ENCODE measurements at places on chromosomes 6 and 20. TPM values are rescaled to one million over a fixed set of nuclear protein-coding genes. Genes with fewer than 3 reads are reported as not detected.

The APMAP gene
- total RNA-seq = 60.7 TPM

- peak; percentile 49 for DNase-seq
- H3K4me3 ChIP-seq = peak overlapping the region; percentile 47
- peaks cover 6% of the 10 kb centered on the region for H3K27me3 ChIP-seq
- peaks cover 24% of the 10 kb centered on the region for H3K4me1 ChIP-seq
Observed at GRCh38 chr20:24389686-24390085, 79.7 kb upstream of the SYNDIG1 start.

GRCh38 chr6:2193931-2194330 lies 51.5 kb downstream of the GMDS start:
- H3K4me3 ChIP-seq = no peak overlapping the region
- no peak for DNase-seq
- no peaks in the 10 kb centered on the region for H3K4me1 ChIP-seq
- peaks cover 7% of the 10 kb centered on the region for H3K36me3 ChIP-seq

The HDGFL1 gene
- not detected for total RNA-seq

The SLPI gene
- total RNA-seq = not detected

GRCh38 chr6:33571637-33572316 lies 8.3 kb downstream of the BAK1 start:
- H3K4me1 ChIP-seq = peaks cover 28% of the 10 kb centered on the region
- peak overlapping the region; percentile 90 for H3K4me3 ChIP-seq
- no peaks in the 10 kb centered on the region for H3K27me3 ChIP-seq
- no peak for DNase-seq

- no peak for DNase-seq
- H3K27me3 ChIP-seq = peaks cover 2% of the 10 kb centered on the region
- H3K27ac ChIP-seq = no peak overlapping the region
Observed at GRCh38 chr20:62088258-62089127, 22.8 kb upstream of the TAF4 start.

The PRICKLE4 gene
- not detected for total RNA-seq

DNA sequence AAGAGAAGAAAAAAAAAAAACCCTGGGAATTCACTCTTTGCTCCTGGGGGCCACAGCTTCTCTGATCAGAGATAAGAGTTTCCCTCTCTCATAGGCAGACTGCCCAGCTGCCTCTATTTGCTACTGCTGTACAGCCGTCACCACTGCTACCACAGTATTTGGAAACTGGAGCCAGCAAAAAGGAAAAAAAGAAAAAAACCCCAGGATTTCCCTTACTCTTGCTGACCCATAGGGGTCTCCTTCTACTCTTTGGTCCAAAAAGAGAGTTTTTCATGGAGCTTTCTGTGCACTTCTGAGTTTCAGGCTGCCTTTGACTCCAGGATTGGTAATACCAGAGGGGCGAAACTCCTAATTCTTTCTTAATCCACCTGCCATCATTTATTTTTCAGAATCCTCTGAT lies 89.7 kb downstream of the MDGA1 start:
- H3K27me3 ChIP-seq = peaks cover 17% of the 10 kb centered on the region
- no peak for DNase-seq
- H3K36me3 ChIP-seq = no peaks in the 10 kb centered on the region
- H3K4me1 ChIP-seq = no peaks in the 10 kb centered on the region
- no peak overlapping the region for H3K27ac ChIP-seq

DNA sequence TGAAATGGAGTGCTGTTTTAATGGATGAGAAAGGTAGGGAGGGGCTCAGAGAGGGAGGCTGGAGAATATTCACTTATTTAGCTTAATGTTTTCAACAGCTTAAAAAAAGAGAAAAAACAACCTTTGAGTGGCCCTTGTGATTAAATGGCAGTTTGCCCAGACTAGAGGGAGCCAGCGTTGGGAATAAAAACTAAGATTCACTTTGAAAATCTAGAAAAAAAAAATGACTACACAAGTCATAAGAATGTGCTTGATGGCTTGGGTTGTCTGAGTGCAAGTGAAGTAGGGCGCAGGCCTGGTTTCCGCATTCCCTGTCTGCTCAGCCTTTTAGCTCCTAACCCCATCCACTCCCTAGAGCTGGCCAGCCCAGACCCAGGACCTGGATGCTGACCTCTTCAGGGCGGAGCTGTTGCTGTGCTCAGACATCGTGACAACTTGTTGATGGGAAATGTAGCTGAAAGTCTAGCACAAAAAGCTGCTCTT lies 28.9 kb downstream of the UTRN start:
- H3K4me3 ChIP-seq = no peak overlapping the region
- H3K4me1 ChIP-seq = peaks cover 38% of the 10 kb centered on the region
- no peaks in the 10 kb centered on the region for H3K27me3 ChIP-seq
- DNase-seq = no peak

- no peak overlapping the region for H3K4me3 ChIP-seq
- peaks cover 1% of the 10 kb centered on the region for H3K27me3 ChIP-seq
- H3K27ac ChIP-seq = no peak overlapping the region
Observed at GRCh38 chr6:149454346-149454848, 30.4 kb downstream of the ZC3H12D start.

The SLC35F1 gene
- total RNA-seq = not detected

The AVP gene
- not detected for total RNA-seq

GRCh38 chr6:5201271-5201670 lies 59.5 kb downstream of the LYRM4 start:
- peaks cover 2% of the 10 kb centered on the region for H3K36me3 ChIP-seq
- no peak for DNase-seq
- no peaks in the 10 kb centered on the region for H3K27me3 ChIP-seq
- H3K4me3 ChIP-seq = no peak overlapping the region
- H3K27ac ChIP-seq = no peak overlapping the region
- peaks cover 4% of the 10 kb centered on the region for H3K4me1 ChIP-seq

The TINAG gene
- total RNA-seq = not detected

- H3K4me1 ChIP-seq = peaks cover 5% of the 10 kb centered on the region
- peak; percentile 50 for DNase-seq
- H3K4me3 ChIP-seq = peak overlapping the region; percentile 57
- H3K36me3 ChIP-seq = peaks cover 2% of the 10 kb centered on the region
- H3K27ac ChIP-seq = no peak overlapping the region
Observed at GRCh38 chr20:38790200-38791053, 15.1 kb upstream of the PPP1R16B start.

- no peaks in the 10 kb centered on the region for H3K36me3 ChIP-seq
- H3K4me1 ChIP-seq = no peaks in the 10 kb centered on the region
- no peak for DNase-seq
- no peak overlapping the region for H3K4me3 ChIP-seq
Observed at GRCh38 chr20:9330151-9330550, 184.2 kb upstream of the LAMP5 start.

- H3K27me3 ChIP-seq = no peaks in the 10 kb centered on the region
- H3K4me3 ChIP-seq = no peak overlapping the region
- no peaks in the 10 kb centered on the region for H3K36me3 ChIP-seq
Observed at GRCh38 chr20:11117808-11118528, 444.2 kb upstream of the JAG1 start.

- no peaks in the 10 kb centered on the region for H3K36me3 ChIP-seq
- no peak overlapping the region for H3K4me3 ChIP-seq
- peaks cover 21% of the 10 kb centered on the region for H3K27me3 ChIP-seq
- no peak for DNase-seq
- H3K4me1 ChIP-seq = no peaks in the 10 kb centered on the region
Observed at GRCh38 chr6:36320475-36320874, 16.2 kb downstream of the BNIP5 start.

GRCh38 chr6:158991017-158991723 lies 8.8 kb downstream of the RSPH3 start:
- no peak for DNase-seq
- H3K36me3 ChIP-seq = peaks cover 14% of the 10 kb centered on the region
- H3K27me3 ChIP-seq = no peaks in the 10 kb centered on the region
- H3K4me1 ChIP-seq = peaks cover 20% of the 10 kb centered on the region
- H3K4me3 ChIP-seq = no peak overlapping the region

The KIF13A gene
- 0.30 TPM for total RNA-seq

The GGTLC1 gene
- not detected for total RNA-seq

The SAMD5 gene
- total RNA-seq = not detected

The KIAA1755 gene
- total RNA-seq = not detected

DNA sequence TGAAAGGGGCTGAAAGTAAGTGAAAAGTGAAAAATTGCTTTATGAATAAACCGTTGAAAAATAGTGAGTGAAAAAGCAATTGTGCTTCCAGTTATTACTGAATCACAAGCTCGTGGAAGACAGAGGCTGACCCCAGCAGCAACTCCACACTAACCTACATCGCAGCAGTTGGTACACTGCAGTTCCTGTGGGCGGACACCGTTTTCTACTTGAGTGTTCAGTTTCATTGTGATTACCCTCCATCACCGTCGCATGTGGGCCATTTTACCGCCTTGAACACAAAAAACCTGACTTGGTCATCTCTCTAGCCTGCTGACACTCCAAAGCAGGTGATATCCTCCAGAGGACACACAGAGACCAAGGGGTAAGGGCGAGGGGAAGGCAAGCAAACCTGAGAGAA lies 28.4 kb downstream of the PRDM1 start:
- peaks cover 7% of the 10 kb centered on the region for H3K36me3 ChIP-seq
- peak overlapping the region; percentile 72 for H3K27ac ChIP-seq
- H3K27me3 ChIP-seq = no peaks in the 10 kb centered on the region
- H3K4me3 ChIP-seq = no peak overlapping the region
- no peak for DNase-seq

- H3K27ac ChIP-seq = peak overlapping the region; percentile 73
- peaks cover 2% of the 10 kb centered on the region for H3K36me3 ChIP-seq
- peak; percentile 54 for DNase-seq
- H3K4me3 ChIP-seq = peak overlapping the region; percentile 78
Observed at GRCh38 chr6:13767121-13767808, 47.1 kb downstream of the MCUR1 start.

The ADGRB3 gene
- total RNA-seq = not detected

- DNase-seq = no peak
- H3K4me3 ChIP-seq = no peak overlapping the region
- no peaks in the 10 kb centered on the region for H3K4me1 ChIP-seq
- H3K27me3 ChIP-seq = no peaks in the 10 kb centered on the region
- H3K36me3 ChIP-seq = no peaks in the 10 kb centered on the region
Observed at GRCh38 chr20:6866741-6867140, 99.3 kb downstream of the BMP2 start.

- H3K36me3 ChIP-seq = no peaks in the 10 kb centered on the region
- DNase-seq = no peak
- peaks cover 9% of the 10 kb centered on the region for H3K4me1 ChIP-seq
- peaks cover 14% of the 10 kb centered on the region for H3K27me3 ChIP-seq
- no peak overlapping the region for H3K27ac ChIP-seq
- no peak overlapping the region for H3K4me3 ChIP-seq
Observed at GRCh38 chr6:13877051-13877450, 47.7 kb upstream of the RNF182 start.

DNA sequence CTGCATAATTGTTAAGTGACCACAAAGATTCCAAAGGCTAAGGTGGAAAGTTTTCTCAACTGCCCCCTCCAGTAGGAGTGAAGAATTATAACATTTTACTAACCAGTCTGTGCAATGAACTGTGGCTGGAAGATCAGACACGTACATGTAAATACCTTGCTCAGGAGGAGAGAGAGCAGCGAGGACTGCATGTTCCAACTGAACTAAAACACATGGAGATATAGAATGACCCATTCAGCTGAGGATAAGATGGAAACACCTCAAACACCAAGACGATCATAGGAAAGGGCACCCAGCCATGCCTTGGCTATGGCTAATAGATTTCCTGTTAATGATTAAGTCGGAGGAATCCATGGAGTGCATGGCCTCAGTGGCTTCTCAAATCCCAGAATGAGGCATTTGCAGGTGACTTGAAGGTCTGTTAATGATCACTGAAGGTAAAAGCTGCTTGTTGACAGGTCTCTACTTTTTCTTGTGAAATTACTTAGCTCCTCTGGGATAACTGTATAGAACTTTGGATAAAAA lies 875.6 kb downstream of the TFAP2A start:
- no peaks in the 10 kb centered on the region for H3K36me3 ChIP-seq
- H3K27ac ChIP-seq = no peak overlapping the region
- H3K27me3 ChIP-seq = no peaks in the 10 kb centered on the region
- H3K4me3 ChIP-seq = no peak overlapping the region

DNA sequence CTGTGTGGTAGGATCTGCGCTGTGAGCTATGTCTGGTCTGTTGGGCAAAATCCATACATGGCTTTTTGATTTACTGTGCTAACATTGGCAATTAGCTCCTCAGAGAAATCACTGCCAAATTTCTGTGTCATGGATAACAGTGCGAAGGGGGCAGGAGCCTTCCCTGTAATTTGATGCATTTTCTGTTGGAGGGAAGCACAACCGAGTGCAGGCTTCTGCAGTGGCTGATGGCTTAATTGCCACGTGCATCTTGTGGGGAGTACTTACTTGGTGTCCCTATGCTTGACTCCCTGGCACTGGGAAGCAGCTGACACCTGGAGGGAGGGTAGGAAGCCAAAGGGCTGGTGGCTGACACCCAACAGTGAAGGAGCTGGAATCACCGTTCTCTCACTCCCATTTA lies 99.3 kb upstream of the PROKR2 start:
- H3K27me3 ChIP-seq = peaks cover 3% of the 10 kb centered on the region
- H3K4me1 ChIP-seq = no peaks in the 10 kb centered on the region
- H3K36me3 ChIP-seq = no peaks in the 10 kb centered on the region

DNA sequence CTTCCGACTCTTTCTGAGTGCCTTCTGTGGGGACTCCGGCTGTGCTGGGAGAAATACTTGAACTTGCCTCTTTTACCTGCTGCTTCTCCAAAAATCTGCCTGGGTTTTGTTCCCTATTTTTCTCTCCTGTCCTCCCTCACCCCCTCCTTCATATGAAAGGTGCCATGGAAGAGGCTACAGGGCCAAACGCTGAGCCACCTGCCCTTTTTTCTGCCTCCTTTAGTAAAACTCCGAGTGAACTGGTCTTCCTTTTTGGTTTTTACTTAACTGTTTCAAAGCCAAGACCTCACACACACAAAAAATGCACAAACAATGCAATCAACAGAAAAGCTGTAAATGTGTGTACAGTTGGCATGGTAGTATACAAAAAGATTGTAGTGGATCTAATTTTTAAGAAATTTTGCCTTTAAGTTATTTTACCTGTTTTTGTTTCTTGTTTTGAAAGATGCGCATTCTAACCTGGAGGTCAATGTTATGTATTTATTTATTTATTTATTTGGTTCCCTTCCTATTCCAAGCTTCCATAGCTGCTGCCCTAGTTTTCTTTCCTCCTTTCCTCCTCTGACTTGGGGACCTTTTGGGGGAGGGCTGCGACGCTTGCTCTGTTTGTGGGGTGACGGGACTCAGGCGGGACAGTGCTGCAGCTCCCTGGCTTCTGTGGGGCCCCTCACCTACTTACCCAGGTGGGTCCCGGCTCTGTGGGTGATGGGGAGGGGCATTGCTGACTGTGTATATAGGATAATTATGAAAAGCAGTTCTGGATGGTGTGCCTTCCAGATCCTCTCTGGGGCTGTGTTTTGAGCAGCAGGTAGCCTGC lies 4.8 kb downstream of the PIM1 start:
- peak overlapping the region; percentile 97 for H3K27ac ChIP-seq
- peaks cover 51% of the 10 kb centered on the region for H3K4me1 ChIP-seq
- no peaks in the 10 kb centered on the region for H3K27me3 ChIP-seq
- peaks cover 74% of the 10 kb centered on the region for H3K36me3 ChIP-seq
- no peak for DNase-seq

DNA sequence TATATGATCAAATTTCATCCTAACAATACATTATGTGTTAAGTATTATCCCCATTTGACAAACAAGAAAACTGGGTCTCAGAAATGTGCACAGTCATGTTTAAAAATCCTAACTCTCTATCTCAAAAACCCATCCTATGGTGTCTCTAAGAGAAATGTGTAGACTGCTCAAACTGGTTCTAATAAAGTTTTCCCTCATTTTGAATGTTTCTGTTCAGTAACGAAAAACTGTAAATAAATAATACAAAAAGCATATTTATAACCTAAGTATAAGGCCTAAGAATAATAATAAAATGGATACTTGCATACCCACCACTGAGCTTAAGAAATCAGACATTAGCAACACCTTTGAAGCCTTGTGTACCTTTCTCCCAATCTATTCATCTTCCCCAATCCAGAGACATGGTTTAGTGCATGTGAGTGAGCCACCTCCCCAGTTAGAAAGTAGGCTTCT lies 39.0 kb downstream of the TNFAIP3 start:
- peaks cover 2% of the 10 kb centered on the region for H3K36me3 ChIP-seq
- no peak for DNase-seq
- peak overlapping the region; percentile 0 for H3K27ac ChIP-seq
- H3K4me3 ChIP-seq = no peak overlapping the region
- H3K27me3 ChIP-seq = no peaks in the 10 kb centered on the region

Measured in activated naive CD8-positive, alpha-beta T cell treated with anti-CD3 and anti-CD28 coated beads, Interleukin-2, amount 10 ng/mL, durations not matched to agents 7 days and 5 days (primary cell).